GM03348 (cell line): ENCODE measurements at places on chromosomes 6 and 20.

DNA sequence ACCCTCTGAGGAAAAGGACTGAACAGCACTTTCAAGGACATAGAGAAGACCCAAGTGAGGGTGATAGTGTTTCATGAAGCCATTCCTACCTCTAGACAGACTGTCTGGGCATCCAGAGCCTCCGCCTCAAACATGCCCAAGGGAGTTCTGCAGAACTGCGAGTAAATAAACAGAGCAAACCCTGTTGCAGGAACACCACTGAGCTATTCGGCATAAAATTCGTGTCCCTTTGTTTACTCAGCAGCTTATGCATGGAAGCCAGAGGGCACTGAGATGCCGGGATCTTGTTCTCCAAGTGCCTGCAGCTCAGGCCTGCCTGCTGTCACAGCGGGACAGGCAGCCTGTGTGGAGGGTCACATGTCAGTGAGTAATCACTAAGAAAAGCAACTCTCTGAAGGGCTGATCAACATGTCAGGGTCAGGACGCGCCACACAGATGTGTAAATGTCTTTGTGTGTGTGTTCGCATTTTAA, 164.9 kb upstream of the HEY2 start:
- DNase-seq, result no peak

- DNase-seq, result no peak
Measured at GRCh38 chr20:35001596-35002362, 46.1 kb downstream of the MYH7B start.

- no peak for DNase-seq
Measured at GRCh38 chr20:6657904-6658303, 109.6 kb upstream of the BMP2 start.

DNA sequence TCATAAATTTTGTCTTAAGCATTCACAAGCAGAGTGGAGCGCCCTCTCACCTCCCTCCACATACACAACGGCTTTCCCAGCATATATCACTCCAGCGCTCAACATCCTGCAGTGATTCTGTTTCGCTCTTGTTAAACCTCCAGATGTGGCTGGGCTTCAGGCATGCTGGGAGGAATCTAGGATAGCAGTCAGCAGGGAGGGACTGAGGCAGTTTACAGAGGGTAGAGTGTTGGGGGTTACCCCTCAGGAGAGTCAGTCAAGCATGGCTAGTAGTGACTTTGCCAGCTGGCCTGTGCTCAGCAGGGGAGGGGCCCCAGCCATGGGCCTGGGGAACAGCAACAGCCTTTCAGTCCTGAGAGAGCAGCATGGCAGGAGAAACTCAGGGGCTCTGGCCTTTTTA, 161.4 kb upstream of the FLRT3 start:
- DNase-seq, result no peak

GRCh38 chr20:17601957-17602356, 32.1 kb downstream of the DSTN start:
- no peak for DNase-seq

DNA sequence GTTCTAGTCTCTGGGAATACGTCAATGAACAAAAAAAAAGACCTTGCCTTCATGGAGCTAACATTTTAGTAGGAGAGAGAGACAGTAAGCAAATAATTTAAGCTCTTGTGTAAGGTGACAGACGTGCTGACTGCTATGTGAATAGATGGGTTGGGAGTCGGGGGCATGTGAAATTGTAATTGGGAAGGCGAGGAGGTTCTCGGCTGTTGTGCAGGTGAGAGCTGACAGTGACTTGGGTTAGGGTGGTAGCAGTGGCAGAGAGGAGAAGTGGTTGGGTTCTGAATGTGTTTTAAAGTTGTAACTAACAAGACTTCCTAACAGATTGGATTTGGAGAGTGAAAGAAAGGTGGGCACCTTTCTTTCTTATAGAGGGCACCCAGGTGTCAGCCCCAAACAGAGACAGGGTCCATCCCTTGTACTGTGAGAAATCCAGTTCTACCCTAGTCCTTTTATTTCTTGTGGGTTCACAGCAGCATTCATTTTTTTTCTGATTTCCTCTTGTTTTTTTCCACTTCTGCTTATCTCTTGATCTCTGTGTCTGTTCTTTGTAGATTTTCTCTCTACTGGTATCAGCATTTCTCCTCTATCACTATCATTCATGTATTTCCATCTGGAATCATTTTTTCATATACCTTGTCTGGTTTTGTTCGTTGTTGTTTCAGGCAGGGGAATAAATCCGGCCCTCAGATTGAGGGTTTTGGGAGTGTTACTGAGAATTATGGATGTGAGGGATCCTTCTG, 15.4 kb upstream of the MYLK2 start:
- DNase-seq, result no peak

- DNase-seq, result no peak
Measured at GRCh38 chr6:128186729-128187128, 285.9 kb upstream of the THEMIS start.

DNA sequence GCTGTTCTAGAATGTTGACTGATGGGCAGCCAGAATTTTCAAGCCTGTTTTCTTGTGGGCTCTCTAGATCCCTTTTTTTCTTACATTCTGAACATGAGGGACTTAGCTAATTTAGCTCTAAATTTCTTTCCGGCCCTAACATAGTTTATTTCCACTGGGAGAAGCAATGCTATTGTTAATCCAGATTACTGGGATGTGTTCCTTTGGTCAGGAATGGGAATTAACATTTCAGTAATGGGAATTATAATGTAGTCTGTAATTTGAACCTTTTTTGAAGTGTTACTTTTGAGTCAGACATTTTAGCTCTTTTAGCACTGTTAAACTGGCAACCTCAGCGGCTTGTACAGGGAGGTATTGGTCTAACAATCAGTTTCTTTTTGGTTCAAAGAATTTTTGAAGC, 7.5 kb downstream of the ZFAND3 start:
- DNase-seq, result no peak

GRCh38 chr6:147099974-147100373, 104.2 kb upstream of the STXBP5 start:
- DNase-seq, result peak; percentile 28

DNA sequence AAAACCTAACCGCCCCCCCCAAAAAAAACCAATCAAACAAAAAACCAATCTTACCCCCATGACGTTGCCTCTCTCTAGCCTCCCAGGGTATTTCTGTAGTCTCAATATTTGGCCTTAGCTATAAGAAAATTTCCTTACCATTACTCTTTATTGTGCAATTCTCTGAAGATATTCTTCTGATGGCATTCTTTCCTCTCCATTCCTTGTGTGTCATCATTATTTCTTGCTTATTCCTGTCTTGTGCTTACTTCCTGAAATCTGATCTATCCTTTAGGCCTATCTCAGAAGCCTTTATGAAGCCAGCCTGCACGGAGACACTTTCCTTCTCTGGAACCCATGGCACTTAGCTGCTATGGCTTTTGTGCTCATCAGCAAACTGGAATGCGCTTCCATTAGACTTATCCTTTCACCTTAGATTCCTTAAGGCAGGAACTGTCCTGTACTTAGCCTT, 65.9 kb upstream of the DDR1 start:
- peak; percentile 82 for DNase-seq

DNA sequence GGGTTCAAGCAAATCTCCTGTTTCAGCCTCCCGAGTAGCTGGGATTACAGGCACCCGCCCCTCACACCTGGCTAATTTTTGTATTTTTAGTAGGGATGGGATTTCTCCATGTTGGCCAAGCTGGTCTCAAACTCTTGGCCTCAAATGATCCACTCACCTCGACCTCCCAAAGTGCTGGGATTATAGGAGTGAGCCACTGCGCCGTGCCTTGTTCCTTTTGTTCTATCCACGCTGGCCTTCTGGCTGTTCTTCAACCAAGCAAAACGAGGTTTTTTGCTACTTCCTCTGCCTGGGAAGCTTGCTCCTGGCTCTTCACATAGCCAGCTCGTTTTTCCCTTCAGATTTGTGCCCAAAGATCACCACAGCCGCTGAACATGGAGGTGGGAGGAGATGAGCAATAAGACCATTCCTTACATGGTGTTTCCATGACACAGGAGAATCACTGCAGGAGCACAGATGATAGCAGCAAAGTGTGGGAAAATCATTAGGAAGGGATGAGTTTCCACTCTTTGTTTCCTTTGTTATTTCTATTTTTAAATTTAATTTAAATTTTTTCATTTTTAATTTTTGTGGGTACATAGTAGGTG, 201.0 kb upstream of the ZNF217 start:
- peak; percentile 19 for DNase-seq

DNA sequence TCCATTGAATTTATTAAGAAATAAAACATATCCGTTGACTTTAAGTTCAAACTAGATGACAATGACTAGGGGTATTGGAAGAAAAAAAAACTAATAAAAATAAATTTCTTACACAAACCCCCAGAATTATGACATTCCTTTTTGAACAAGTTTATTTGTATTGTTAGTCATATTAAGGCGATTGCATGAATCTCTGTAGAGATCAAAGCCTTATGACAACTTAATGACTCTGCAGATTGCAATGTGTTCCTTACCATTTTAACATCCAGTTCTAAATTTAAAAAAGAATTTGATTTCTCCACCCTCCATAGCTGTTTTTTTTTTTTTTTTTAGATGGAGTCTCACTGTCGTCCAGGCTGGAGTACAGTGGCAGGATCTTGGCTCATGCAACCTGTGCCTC, 189.8 kb upstream of the CEP162 start:
- peak; percentile 50 for DNase-seq

DNA sequence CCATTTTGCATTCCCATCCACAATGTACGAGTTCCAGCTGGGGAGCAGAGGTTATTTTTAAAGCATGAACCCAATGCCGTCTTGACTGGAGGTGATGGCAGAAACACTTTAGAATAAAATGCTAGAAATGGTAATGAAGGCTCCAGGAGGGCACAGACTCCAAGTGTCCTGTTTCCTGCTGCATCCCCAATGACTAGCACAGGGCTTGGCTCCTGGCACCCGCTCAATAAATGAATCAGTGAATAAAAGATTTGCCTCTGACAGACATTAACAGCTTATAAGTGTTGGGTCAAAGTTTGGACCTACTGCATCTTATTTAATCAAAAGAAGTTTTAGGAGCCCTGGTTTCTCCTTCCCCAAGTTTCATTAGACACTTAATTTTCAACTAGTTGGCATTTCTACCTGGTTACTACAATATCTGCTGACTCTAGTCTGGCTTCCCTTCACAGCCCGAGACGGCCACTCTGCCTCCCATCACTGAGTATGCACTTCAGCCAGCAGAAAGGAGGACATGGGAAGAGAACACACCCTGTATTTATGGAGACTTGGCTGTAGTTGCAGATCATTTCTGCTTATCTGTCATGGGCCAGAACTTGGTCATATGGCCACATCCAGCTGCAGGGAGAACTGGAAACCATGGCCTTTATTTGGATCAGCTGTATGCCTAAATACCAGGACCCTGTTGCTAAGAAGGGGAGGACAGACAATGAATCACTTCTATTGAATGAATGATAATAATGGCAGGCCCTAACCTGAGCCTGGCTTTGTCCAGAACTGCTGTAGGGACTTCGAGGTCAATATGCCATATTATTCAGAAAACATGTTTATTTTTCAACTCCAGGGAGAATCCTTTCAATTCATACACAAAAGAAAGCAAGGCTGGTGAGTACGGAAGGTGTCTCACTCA, 63.1 kb downstream of the TTI1 start:
- DNase-seq, result peak; percentile 43

DNA sequence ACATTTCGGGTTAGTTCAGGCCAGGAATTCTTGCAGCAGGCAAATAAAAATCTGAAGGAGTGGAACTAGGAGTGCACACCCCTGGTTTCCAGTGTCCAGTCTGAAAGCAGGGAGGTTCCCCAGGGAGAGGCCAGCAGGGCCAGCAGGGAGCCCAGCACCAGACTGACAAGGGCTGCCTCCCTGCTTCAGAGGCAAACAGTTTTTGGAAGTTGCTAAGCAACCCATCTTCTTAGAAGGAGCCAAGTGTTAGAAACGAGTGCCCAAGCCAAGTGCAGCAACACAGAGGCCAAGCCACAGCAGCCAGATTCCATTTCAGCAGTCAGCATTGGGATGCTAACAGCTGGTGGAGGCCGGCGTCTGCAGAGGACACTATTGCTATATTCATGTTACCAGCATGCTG, 179.1 kb downstream of the SYNDIG1 start:
- DNase-seq, result peak; percentile 38
